ENCODE measurements at places on chromosomes 4 and X. TPM values are rescaled to one million over a fixed set of nuclear protein-coding genes. Genes with fewer than 3 reads are reported as not detected.
A peak's percentile ranks its signal among the peaks of the same experiment; 100 is the strongest.

Gene F11
- total RNA-seq: not detected

DNA sequence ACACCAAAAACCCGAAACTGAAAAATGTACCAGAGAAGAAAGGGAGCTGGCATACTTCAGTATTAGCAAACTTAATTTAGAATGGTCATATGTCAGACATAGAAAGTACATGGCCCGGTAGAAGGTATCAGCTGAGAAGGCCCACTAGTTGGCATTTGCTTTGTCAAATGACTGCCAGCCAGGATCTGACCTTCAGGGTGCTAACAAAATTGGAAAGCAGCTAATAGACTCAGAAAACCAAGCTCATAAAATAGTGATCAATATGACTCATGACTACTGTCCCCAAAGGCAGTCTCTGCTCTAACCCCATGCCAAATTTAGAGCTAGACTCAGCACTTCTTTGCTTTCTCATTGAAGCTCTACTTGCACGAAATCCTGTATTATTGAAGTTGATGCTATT, 342.7 kb downstream of the PDGFC start:
- no peak overlapping the region for H3K27ac ChIP-seq
- no peaks in the 10 kb centered on the region for H3K4me1 ChIP-seq
- H3K27me3 ChIP-seq: no peaks in the 10 kb centered on the region
- DNase-seq: no peak

DNA sequence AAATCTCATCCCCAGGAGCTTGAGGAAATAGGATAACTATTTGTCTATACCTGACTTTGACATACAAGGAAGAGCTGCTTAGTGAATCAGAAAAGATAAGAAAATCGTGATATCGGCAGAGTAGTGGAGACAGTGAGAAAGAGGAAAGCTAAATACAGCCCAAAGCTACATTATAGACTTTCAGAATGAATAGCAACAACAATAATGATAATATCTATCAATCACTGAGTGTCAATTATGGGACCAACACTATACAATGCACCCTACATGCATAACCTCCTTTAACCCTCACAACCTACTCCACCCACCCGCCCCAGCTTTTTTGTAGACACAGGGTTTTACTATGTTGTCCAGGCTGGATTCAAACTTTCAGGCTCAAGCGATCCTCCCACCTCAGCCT, 205.1 kb downstream of the PPP3CA start:
- H3K27me3 ChIP-seq: no peaks in the 10 kb centered on the region
- no peak for DNase-seq
- no peak overlapping the region for H3K4me3 ChIP-seq
- no peak overlapping the region for H3K27ac ChIP-seq
- peaks cover 20% of the 10 kb centered on the region for H3K4me1 ChIP-seq

- no peak overlapping the region for H3K4me3 ChIP-seq
- DNase-seq: no peak
- H3K36me3 ChIP-seq: no peaks in the 10 kb centered on the region
- no peaks in the 10 kb centered on the region for H3K27me3 ChIP-seq
- no peaks in the 10 kb centered on the region for H3K4me1 ChIP-seq
These were observed 16.3 kb downstream of the MAML3 start for GRCh38 chr4:140137671-140138070.

GRCh38 chrX:17627026-17627425, 110.3 kb upstream of the SCML1 start:
- no peak overlapping the region for H3K4me3 ChIP-seq
- no peaks in the 10 kb centered on the region for H3K4me1 ChIP-seq
- H3K27me3 ChIP-seq: no peaks in the 10 kb centered on the region
- DNase-seq: no peak

GRCh38 chr4:175772170-175772705, 39.8 kb downstream of the GPM6A start:
- no peaks in the 10 kb centered on the region for H3K4me1 ChIP-seq
- no peaks in the 10 kb centered on the region for H3K36me3 ChIP-seq
- H3K27me3 ChIP-seq: no peaks in the 10 kb centered on the region
- DNase-seq: no peak
- no peak overlapping the region for H3K27ac ChIP-seq
- no peak overlapping the region for H3K4me3 ChIP-seq

Gene SSX2
- total RNA-seq: not detected

Gene SPATA18
- 3.5 TPM for total RNA-seq

GRCh38 chr4:158782551-158783360, 13.9 kb downstream of the FNIP2 start:
- no peaks in the 10 kb centered on the region for H3K36me3 ChIP-seq
- peak; percentile 46 for DNase-seq
- no peaks in the 10 kb centered on the region for H3K27me3 ChIP-seq
- H3K4me1 ChIP-seq: peaks cover 7% of the 10 kb centered on the region
- no peak overlapping the region for H3K27ac ChIP-seq

- DNase-seq: no peak
- no peaks in the 10 kb centered on the region for H3K4me1 ChIP-seq
- H3K36me3 ChIP-seq: no peaks in the 10 kb centered on the region
- H3K27ac ChIP-seq: no peak overlapping the region
- H3K4me3 ChIP-seq: no peak overlapping the region
- H3K27me3 ChIP-seq: no peaks in the 10 kb centered on the region
These were observed 39.6 kb upstream of the DIPK2B start for GRCh38 chrX:45240301-45240700.

- H3K4me3 ChIP-seq: no peak overlapping the region
- H3K27ac ChIP-seq: no peak overlapping the region
- H3K4me1 ChIP-seq: no peaks in the 10 kb centered on the region
- H3K36me3 ChIP-seq: no peaks in the 10 kb centered on the region
These were observed 565.8 kb downstream of the GRXCR1 start for GRCh38 chr4:43458293-43458692.

DNA sequence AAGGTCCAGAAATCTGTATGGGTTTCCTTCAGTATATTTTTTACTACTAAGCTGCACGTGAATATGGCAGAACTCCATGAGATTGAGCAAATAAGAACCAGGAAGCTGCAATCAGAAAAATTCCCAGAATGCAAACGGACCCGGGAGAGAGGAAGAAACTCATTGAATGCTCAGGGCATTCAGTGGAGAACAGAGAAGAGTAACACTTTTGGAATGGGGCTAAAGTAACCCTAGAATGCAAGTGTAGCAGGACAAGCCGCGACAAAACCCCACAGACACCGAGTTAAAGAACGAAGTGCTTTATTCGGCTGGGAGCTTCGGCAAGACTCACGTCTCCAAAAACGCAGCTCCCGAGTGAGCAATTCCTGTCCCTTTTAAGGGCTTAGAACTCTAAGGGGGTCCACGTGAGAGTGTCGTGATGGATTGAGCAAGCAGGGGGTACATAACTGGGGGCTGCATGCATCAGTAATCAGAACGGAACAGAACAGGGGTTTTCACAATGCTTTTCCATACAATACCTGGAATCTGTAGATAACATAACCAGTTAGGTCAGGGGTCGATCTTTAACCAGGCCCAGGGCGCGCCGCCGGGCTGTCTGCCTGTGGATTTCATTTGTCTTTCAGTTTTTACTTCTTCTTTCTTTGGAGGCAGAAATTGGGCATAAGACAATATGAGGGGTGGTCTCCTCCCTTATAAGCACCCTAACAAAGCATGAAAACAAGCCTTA, 56.4 kb downstream of the RAB28 start:
- no peaks in the 10 kb centered on the region for H3K27me3 ChIP-seq
- H3K27ac ChIP-seq: no peak overlapping the region
- H3K4me3 ChIP-seq: no peak overlapping the region
- no peaks in the 10 kb centered on the region for H3K36me3 ChIP-seq
- no peak for DNase-seq

Gene COPS4
- 34.2 TPM for total RNA-seq

DNA sequence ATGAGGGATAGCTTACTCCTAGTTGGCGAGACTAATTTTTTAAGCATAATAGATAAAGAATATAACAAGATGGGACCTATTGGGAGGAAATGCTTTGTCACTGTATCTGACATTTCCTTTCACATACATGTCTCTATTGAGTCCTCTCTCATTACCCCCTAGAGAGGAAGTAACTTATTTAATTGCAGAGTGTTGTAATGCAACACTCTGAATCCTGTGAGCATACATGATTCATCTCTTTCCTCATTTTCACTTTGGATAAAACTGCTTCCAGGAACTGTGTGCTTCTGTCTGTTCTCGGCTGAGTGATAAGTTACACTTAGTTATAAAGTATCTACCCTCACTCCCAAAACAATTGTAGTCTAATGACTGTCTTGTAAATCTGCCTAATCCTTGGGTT, 266.1 kb upstream of the ANXA10 start:
- DNase-seq: no peak
- no peaks in the 10 kb centered on the region for H3K36me3 ChIP-seq
- H3K27me3 ChIP-seq: no peaks in the 10 kb centered on the region
- no peaks in the 10 kb centered on the region for H3K4me1 ChIP-seq

Gene YIPF7
- total RNA-seq: not detected

- H3K27ac ChIP-seq: no peak overlapping the region
- no peaks in the 10 kb centered on the region for H3K4me1 ChIP-seq
- no peaks in the 10 kb centered on the region for H3K27me3 ChIP-seq
- no peak overlapping the region for H3K4me3 ChIP-seq
These were observed 1008.7 kb downstream of the GLUD2 start for GRCh38 chrX:122055979-122056715.

DNA sequence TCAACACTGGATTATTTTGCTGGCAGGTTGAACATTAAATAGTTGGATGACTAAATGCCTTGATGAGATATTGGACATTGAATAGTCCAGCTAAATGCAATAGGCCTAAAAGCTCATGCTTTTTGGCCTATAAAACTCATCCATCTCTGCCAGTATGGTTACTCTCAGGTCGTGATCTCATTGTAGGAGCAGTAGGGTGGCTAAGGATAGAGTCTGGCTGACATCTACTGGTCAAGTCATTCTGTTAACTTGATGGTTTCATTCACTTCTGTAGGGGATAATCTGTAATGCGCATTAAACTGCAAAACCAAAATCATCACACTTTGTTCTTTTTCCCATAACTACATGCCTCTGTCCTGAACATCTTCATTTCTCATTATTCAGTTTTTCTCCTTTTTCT, 227.0 kb downstream of the DKK2 start:
- no peak for DNase-seq
- H3K27ac ChIP-seq: no peak overlapping the region
- no peak overlapping the region for H3K4me3 ChIP-seq
- H3K4me1 ChIP-seq: no peaks in the 10 kb centered on the region
- no peaks in the 10 kb centered on the region for H3K36me3 ChIP-seq
- no peaks in the 10 kb centered on the region for H3K27me3 ChIP-seq

- no peaks in the 10 kb centered on the region for H3K27me3 ChIP-seq
- DNase-seq: no peak
- H3K36me3 ChIP-seq: no peaks in the 10 kb centered on the region
- no peak overlapping the region for H3K4me3 ChIP-seq
- no peaks in the 10 kb centered on the region for H3K4me1 ChIP-seq
These were observed 2.2 kb downstream of the NKAP start for GRCh38 chrX:119941336-119941735.

Gene TMEM156
- 18.4 TPM for total RNA-seq

Gene LRRC66
- 0.11 TPM for total RNA-seq

Gene XKRX
- 0.26 TPM for total RNA-seq

Gene FHDC1
- total RNA-seq: 0.08 TPM

GRCh38 chr4:120304801-120305200, 238.2 kb upstream of the MAD2L1 start:
- no peak overlapping the region for H3K27ac ChIP-seq
- H3K4me3 ChIP-seq: no peak overlapping the region
- no peak for DNase-seq
- no peaks in the 10 kb centered on the region for H3K27me3 ChIP-seq

DNA sequence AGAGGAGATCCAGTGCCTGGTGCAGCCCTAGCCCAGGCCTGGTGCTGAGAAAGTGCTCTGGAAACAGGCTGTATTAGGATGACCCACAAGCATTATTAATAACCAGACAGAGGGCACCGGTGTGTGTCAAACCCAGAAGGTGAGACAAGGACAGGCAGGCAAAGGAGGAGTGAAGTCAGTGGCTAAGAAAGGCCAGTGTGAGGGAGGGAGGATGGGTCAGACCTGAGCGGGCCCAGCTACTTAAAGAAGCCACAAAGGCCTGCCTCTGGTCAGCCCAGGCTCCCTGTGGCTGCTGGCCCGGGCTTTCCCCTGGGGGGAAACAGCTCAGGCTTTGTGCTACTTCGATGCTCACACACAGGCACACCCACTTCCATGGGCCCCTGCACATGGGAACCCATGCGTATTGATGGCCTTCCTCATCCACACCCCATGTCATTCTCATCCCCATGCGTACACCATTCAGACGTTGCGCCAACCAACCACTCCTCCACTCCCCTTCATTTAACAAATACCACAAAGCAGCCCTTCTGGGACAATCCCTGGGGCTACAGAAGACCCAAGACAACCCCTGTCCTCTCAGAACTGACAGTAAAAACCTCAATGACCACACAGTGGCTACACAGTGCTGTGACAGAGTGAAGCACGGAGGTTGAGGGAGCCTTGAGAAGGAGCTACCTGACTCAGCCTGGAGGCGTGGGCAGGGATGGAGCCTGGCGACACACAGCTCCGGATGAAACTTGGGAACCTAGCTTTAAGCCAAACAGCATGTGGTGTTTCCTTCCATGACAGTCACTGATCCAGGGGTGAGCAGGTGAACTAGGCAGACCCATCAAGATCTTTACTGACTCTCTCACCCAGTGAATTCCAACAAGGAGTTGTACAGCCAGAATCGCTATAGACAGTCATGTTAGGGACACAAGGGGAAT, 24.9 kb upstream of the MTM1 start:
- no peak overlapping the region for H3K27ac ChIP-seq
- no peaks in the 10 kb centered on the region for H3K27me3 ChIP-seq
- peaks cover 7% of the 10 kb centered on the region for H3K4me1 ChIP-seq
- H3K4me3 ChIP-seq: no peak overlapping the region
- peak; percentile 30 for DNase-seq

DNA sequence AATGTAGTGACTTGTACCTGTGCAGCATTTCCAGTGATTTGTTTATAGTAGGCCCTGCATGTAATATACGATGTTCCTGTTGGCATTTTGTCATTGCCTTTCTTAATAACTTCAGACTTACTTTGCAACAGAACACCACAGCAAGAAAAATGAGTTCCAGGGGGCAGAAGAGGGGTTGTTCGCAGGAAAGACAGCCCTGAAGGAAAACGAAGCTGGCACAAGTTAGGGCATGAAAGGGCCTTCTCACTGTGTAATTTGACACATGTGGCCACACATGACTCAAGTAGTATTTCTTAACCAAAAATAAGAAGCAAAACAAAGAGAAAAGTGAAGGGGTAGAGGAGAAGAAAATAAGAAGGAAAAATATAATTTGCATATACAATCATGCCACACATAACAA, 265.8 kb upstream of the SMIM31 start:
- no peaks in the 10 kb centered on the region for H3K27me3 ChIP-seq
- DNase-seq: no peak
- no peak overlapping the region for H3K4me3 ChIP-seq

GRCh38 chrX:9117851-9118250, 83.9 kb upstream of the FAM9B start:
- no peak for DNase-seq
- no peak overlapping the region for H3K4me3 ChIP-seq
- H3K36me3 ChIP-seq: no peaks in the 10 kb centered on the region
- H3K27ac ChIP-seq: no peak overlapping the region
- no peaks in the 10 kb centered on the region for H3K4me1 ChIP-seq

GRCh38 chrX:42664680-42665079, 113.3 kb downstream of the PPP1R2C start:
- H3K27me3 ChIP-seq: no peaks in the 10 kb centered on the region
- H3K4me1 ChIP-seq: no peaks in the 10 kb centered on the region
- DNase-seq: no peak
- no peak overlapping the region for H3K4me3 ChIP-seq
